ENCODE measurements at places on chromosomes 4 and X.

DNA sequence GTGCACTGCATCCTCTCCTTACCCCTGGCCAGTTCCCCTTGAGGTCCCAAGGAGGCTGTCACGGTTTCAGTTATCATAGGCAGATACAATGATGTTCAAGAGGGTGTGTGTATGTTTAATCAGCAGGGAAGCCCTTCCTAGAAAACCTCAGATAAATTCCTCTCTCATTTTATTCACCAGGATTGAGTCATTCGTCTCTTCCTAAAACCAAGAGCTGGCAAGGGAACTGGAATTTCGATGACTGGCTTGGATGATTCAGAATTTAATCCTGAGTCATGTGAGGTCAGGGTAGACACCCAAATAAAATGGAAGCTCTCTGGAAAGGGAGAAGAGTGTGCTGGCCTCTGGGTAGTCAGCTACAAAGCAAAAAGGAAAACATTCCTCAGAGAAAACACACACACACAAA, 106.2 kb upstream of the RAPGEF2 start:
- no peak for DNase-seq

DNA sequence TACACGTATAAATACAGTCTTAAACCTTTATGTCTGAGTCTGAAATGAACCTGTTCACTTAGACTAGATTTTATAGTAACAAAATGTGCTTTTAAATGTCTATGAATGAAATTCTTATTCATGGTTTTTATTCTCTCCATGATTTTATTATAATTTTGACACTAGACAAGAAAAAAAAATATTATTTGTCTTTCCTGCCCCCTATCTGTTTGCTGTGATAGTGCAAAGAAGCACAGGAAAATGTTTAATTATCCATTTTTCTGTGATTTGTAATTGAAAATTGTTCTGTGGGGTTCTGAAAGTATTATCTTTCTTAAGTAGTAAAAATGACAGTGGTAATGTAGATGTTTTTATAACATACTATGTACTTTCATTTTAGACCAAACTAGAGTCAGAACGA, 52.0 kb downstream of the INTS6L start:
- no peak for DNase-seq

DNA sequence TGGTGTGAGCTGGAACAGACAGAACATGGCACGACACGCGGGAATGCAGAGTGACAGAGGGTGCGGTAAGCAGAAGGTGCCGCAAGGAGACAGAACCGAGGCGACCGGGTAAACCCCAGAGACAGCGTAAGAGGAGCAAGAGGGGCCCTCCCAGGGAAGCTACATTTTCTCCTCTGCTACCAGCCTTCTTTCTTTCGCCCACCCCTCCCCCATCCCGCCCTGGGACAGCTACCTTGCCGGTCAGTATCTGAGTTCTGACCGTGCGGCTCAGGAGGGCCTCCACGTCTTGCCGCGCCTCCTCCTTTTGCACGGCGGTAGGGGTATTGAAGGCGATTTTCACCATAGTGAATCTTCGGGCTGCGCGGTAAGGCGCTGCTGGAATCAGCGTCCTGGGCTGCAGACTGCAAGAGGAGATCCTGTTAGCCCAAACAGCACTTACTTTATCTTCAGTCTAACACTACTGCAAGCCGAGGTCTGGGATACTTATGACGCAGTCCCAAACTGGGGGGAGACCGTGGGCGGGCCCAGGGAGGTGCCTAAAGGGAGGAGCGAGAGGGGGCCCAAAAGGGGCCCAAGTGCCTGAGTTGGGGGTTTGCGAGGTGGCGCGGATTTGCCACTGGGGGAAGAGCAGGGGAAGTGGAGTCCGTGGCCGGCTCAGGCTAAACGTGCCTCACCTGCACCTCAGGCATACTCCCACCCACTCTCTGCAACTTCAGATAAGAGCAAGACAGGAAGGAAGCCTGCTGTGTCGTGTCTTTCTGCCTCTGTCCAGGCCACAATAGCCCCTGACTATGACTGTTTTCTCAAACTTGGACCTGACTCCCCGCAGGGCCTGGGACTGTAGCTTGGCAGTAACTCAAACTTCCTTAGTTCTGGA, at the start of gene ITM2A:
ITM2A (minus strand) TSS at position 462 of the 877 bp plus-strand sequence; CDS start at position 343, 119 bp downstream.
- peak; percentile 32 for DNase-seq

GRCh38 chrX:46636223-46636622, 62.7 kb downstream of the CHST7 start:
- no peak for DNase-seq

- no peak for DNase-seq
Measured at GRCh38 chrX:132664273-132664672, 175.4 kb upstream of the MBNL3 start.

- no peak for DNase-seq
Measured at GRCh38 chrX:21373001-21373400, 1.2 kb upstream of the CNKSR2 start.

DNA sequence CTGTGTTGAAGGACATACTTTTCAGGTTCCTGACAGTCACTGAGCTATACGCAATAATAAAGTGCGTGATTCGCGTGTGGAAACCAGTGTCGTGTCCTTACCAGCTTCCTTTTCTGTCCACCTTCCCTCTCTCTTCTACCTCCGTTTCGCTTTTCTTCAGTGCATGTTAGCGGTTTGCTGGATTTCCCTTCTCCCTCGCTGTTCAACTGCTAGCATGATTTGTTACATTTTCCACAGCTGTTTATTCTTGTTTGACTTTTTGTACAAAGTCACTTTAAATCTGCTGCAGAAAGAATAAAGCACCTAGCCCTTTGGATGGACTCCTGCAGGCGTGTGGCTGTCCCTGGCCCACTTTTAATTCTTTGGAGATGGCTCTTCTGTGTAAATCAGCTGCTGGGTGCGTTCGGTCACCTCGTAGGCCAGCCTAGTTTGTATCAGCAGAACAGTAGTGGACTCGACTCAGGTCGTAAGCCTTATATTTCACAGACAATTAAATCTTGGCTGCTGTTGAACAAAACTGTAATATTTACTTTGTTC, 8.9 kb upstream of the HAND2 start:
- no peak for DNase-seq

DNA sequence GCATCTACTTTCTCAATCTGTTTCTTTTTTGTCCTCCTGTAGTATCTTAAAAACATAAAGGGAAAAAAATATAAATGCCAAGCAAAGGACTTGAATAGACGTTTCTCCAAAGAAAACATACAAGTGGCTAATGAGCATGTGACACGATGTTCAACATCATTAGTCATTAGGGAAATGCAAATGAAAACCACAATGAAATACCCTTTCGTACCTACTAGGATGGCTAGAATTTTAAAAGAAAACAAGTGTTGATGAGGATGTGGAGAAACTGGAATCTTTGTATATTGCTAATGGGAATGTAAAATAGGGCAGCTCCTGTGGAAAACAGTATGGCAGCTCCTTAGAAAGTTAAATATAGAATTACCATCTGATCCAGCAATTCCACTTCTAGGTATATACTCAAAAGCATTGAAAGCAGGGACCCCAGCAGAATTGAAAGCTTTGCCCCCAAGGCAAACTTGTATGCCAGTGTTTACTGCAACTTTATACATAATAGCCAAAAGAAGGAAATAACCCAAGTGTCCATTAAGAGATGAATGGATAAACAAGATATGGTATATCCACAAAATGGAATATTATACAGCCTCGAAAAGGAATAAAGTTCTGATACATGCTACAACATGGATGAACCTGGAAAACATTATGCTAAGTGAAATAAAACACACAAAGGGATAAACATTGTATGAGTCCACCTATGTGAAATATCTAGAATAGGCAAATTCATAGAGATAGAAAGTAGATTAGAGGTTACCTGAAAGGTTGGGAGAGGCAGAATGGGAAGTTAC, 138.3 kb downstream of the SH3KBP1 start:
- no peak for DNase-seq

DNA sequence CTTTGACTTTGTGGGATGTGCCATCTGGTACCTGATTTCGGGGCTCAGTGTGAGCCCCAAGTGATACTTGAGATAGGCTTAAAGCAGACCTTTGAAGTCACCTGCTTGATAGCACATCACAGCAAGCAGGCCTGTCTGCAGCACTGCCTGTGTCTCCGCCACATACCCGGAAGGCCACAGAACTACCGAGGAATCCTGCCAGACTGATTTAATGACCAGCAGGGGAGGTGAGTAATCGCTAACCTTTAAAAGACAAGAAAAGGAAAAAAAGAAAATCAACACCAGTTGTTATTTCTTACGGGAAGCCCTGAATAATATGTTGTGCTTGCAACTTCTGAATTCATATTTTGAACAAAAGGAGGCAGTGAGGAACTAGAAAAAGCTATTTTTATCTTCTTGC, 6.8 kb downstream of the PTCHD1 start:
- no peak for DNase-seq

GRCh38 chr4:121564840-121565375, 131.9 kb downstream of the ANXA5 start:
- DNase-seq, result no peak

DNA sequence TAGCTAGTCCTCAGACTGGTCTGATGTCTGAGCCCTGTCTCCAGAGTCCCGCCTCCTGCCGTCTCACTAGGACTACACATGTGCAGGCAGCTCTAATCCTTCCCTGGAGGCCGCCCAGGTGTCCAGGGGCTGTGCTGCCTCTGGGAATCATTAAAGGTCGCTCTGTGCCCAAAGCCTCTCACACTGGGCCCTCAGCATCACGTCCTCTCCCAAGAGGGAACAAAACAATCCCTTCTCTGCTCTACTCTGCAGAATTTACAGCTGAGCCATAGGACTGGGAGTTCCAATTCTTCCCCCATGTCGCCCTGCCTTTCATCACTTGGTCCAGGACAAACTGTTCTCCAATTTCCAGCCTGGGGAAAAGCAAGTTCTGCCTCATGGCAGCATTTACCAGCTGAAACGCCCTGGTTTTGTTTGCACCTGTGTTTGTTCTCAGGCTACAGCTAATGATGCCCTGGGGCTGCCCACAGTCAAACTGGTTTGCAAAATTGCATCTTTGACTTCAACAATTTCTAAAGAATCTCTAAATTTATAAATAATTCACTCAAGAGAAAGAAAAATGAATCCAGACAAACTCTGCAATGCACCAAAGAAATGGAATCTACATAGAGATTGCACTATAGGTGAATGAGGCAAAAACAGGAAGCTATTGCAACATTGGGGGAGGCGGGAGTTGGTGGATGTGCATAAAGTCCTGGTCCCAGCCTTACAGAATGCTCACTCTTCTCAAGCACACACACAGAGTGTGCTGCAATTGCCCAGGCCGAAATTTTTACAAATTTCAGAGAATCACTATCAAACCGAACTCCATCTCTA, 7.2 kb upstream of the MRFAP1 start:
- no peak for DNase-seq

DNA sequence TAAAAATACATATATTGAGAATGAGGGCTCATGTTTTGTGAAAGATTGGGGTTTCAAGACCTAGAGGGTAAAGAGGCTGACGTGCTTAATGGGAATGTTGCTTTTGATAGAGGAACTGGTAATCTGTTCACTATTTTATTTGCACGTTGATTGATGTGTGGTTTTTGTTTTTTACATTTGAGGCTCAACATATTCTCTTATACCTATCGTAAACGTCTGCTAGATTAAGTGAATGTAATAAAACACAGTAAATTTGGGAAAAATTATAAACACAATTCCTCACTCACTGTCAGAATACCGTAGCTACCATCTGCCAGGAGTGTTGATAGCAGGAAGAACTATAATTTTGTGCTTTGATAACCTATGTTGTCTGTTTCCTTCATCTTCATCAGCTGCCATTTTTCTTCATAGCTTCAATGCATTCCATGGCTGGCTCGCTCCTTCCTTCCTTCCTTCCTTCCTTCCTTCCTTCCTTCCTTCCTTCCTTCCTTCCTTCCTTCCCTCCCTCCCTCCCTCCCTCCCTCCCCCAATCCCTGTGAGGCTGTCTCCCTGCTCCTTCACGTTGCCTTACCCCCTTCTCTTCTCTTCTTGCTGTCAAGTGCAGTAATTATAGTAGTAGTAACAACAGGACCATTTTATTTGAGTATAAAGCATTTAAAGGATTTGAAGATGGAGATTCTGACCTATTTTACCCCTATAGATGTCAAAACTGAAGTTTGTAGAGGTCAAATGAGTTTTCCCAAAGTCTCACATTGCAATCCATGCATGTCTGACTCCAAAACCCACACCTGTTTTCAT, 20.3 kb downstream of the KIT start:
- no peak for DNase-seq

DNA sequence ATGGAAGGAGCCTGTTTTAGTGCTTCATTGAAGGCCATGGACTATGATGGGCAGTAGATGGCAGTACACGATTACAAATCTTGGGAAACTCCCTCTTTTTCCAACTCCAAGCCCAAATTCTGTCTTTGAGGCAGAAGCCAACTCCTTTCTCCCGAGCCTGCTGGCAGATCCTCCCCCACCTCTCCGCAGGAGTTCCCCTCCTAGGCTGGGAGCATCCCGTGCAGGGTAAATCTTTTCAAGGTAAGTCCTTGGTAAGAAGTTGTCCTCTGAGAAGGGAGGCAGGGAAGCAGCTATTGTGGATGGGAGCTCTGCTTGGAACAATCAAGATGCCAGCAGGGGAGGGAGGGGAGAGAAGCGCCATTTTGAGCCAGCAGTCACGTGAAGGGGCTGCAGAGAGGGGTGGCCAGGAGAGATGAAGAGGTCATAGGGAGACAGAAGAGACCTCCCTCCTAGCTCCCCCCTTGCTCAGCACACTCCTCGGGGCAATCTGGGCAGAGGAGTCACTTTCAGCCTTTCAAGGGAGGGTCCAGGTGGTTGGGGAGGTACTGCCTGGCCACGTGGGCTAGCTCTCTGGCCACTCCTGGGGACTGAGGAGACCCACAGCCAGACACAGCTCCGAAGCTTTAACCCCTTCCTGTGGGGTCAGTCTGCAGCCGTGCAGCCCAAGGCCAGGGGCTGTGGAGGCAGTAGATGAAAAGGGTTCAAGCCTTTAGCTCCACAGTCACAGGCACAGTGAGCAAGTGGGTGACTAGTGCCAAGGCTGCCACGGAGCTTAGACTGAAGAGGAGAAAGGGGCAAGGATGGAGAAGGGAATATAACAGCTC, 9.6 kb downstream of the CC2D2A start:
- no peak for DNase-seq

DNA sequence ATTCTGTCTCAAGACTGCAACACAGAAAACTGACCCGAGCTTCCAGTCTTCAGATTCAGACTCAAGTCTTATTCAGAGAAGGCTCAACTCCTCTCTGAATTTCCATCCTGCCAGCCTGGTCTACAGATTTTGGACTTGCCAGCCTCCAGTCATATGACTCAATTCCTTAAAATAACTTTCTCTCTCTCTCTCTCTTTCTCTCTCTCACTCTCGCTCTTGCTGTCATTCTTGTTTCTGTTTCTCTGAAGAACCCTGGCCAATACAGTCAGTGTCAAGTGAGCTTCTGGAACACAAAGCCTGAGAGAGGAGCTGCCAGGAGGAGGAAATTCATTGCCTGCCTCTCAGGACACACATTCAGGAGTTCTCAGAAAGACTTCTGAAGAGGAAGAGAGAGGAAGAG, 154.9 kb downstream of the PARM1 start:
- no peak for DNase-seq

GRCh38 chrX:51851507-51852085, 41.8 kb upstream of the MAGED1 start:
- DNase-seq, result no peak

- DNase-seq, result no peak
Measured at GRCh38 chr4:76905521-76905920, 7.6 kb upstream of the SOWAHB start.

DNA sequence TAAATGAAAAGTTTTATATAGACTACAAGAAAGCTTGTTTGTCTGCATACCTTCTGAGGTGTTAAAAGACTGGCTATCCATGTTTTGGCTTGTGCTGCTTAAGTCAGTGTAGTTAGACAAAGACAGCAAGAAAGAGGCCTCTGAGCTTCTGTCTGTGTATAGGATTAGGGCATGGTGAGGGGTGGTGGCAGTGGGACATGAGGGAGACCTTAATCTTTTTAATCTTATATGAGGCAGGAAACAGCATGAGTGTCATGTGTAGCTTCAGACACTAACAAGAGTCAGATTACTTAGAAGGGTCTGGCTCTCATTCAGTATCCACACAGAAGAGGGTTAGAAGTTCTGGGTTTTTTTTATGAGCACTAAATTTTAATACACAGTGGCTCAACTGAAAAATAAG, 213.3 kb downstream of the GABRG1 start:
- no peak for DNase-seq
